ENCODE measurements at places on chromosomes 2 and 18. TPM values are rescaled to one million over a fixed set of nuclear protein-coding genes. Genes with fewer than 3 reads are reported as not detected.

Gene UGT1A5
- not detected for total RNA-seq

Gene LOXL3
- total RNA-seq: 12.6 TPM

Gene DNAJC5G
- total RNA-seq: not detected

Gene MEX3C
- total RNA-seq: 39.8 TPM

Gene DSC2
- total RNA-seq: under 0.01 TPM

Gene SPHKAP
- total RNA-seq: not detected

Gene GKN1
- total RNA-seq: not detected

Gene ALPP
- total RNA-seq: not detected

Measured in fibroblast of lung (primary cell).